ENCODE measurements at places on chromosomes 11 and 22. TPM values are rescaled to one million over a fixed set of nuclear protein-coding genes. Genes with fewer than 3 reads are reported as not detected.
A peak's percentile ranks its signal among the peaks of the same experiment; 100 is the strongest.

GRCh38 chr11:55967914-55968313, 1.8 kb downstream of the OR10AG1 start:
- no peak for DNase-seq
- no peaks in the 10 kb centered on the region for H3K27me3 ChIP-seq
- H3K4me1 ChIP-seq, result no peaks in the 10 kb centered on the region

- no peaks in the 10 kb centered on the region for H3K36me3 ChIP-seq
- no peak overlapping the region for H3K4me3 ChIP-seq
- H3K27me3 ChIP-seq, result peaks cover 7% of the 10 kb centered on the region
- H3K27ac ChIP-seq, result no peak overlapping the region
Measured at GRCh38 chr11:116162886-116163230, 609.9 kb downstream of the BUD13 start.

DNA sequence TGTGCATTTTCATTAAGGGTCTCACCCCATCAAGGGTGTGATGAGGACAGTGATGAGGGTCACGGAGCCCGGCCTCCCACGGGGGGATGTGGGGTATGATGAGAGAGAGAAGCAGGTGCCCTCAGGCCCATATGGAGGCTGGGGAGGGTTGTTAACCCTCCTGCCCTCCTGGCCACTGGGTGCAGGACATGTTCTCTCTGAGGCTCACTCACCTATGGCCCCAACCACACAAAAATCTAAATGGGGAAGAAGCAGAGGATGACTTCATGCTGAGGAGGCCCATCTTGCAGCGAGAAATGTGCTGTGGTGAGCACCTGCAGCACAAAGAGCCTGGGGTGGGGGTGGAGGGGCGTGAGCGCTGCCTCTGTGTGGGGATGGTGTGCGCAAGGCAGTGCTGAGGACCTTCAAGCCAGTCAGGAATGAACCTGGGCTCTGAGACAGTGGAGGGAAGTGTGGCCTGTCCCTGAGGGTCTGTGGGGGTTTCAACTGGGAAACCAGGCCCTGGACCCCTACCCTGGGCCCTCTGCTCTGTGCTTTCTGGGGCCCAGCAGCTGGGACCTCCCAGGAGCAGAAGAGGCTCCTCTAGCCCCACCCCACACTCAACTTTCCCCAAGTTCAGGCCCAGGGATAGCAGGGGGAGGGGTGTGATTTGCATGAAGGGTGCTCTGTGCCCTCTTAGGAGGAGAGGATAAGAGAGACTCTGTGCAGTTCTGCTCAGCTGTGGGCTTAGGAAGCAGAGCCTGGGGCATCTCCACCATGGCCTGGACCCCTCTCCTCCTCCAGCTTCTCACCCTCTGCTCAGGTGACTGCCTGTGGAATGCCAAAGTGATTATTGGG, 43.0 kb upstream of the TOP3B start:
- DNase-seq, result no peak
- H3K4me3 ChIP-seq, result no peak overlapping the region
- no peaks in the 10 kb centered on the region for H3K36me3 ChIP-seq
- H3K27me3 ChIP-seq, result no peaks in the 10 kb centered on the region
- H3K4me1 ChIP-seq, result peaks cover 3% of the 10 kb centered on the region

GRCh38 chr11:12176410-12176809, 66.0 kb downstream of the MICAL2 start:
- no peak for DNase-seq
- no peak overlapping the region for H3K4me3 ChIP-seq
- H3K4me1 ChIP-seq, result peaks cover 58% of the 10 kb centered on the region
- H3K27ac ChIP-seq, result peak overlapping the region; percentile 90

- no peak for DNase-seq
- H3K36me3 ChIP-seq, result peaks cover 39% of the 10 kb centered on the region
- H3K4me3 ChIP-seq, result no peak overlapping the region
- H3K27me3 ChIP-seq, result no peaks in the 10 kb centered on the region
Measured at GRCh38 chr11:61963016-61963281, 4.5 kb downstream of the FTH1 start.

DNA sequence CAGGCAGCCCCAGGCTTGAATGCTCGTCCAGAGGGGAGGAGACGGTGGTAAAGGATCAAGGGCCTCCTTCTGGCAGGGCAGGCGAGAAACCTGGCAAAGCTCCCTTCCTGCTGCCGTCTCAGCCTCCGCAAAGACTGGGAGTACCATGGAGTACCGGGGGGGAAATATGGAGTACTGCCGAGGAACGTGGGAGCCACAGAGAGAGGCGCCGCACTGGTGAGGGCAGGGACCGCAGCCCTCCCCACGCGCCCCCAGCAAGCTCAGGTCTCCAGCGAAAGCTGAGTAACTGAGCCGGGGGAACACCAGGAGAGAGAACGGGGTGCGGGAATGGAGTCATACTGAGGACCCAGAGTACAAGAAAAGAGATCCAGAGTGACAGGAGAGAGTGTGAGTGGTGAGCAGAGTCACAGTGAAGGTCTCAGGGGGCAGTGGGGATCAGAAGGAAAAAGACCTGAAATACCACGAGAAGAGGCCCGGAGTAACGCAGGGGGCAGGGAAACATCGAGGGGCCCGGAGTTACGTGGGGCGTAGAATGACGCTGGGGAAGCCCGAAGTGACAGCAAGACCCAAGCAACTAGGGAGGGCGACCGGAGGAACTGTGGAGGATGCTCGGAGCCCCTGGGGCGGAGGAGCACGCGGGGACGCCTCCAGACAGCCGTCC, 740 bp downstream of the EML3 start:
- H3K27me3 ChIP-seq, result no peaks in the 10 kb centered on the region
- H3K27ac ChIP-seq, result peak overlapping the region; percentile 95
- peak overlapping the region; percentile 90 for H3K4me3 ChIP-seq
- DNase-seq, result peak; percentile 56
- peaks cover 45% of the 10 kb centered on the region for H3K4me1 ChIP-seq

- no peaks in the 10 kb centered on the region for H3K27me3 ChIP-seq
- DNase-seq, result no peak
- no peak overlapping the region for H3K27ac ChIP-seq
- no peak overlapping the region for H3K4me3 ChIP-seq
Measured at GRCh38 chr11:65945941-65946558, 770 bp downstream of the TSGA10IP start.

GRCh38 chr11:31254415-31254814, 115.1 kb downstream of the DCDC1 start:
- H3K4me1 ChIP-seq, result no peaks in the 10 kb centered on the region
- H3K27me3 ChIP-seq, result peaks cover 19% of the 10 kb centered on the region
- H3K27ac ChIP-seq, result no peak overlapping the region
- H3K4me3 ChIP-seq, result no peak overlapping the region
- H3K36me3 ChIP-seq, result no peaks in the 10 kb centered on the region

- H3K27me3 ChIP-seq, result peaks cover 78% of the 10 kb centered on the region
- no peak for DNase-seq
- no peak overlapping the region for H3K4me3 ChIP-seq
- peaks cover 34% of the 10 kb centered on the region for H3K4me1 ChIP-seq
Measured at GRCh38 chr11:120340529-120340928, 4.3 kb downstream of the ARHGEF12 start.

SCUBE2 gene
- total RNA-seq, result not detected

CASP5 gene
- total RNA-seq, result not detected

FAM83F gene
- total RNA-seq, result 3.4 TPM

VWCE gene
- 18.3 TPM for total RNA-seq
